ENCODE measurements at places on chromosomes 11 and 22.

DNA sequence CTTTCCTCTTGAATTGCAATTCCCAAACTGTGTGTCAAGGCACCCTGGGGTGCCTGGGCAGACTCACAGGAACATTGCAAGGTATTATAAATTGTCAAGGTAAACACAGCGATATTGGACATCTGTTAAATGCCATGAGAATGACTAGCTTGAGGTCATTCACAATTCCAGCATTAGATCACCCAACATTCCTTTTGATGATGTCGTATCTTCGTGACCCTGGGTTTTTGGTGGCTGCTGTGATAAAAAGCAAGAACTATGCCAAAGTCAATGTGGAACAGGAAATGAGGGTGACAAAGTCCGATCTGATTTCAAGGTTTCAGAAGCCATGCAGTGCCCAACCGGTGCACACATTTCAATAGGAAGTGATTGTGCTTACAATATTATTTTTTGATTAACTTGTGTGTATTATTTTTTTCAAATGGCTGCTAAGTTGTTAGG lies 458.4 kb downstream of the MIAT start:
- DNase-seq: peak; percentile 93
- no peaks in the 10 kb centered on the region for H3K4me1 ChIP-seq
- no peak overlapping the region for H3K27ac ChIP-seq
- no peaks in the 10 kb centered on the region for H3K27me3 ChIP-seq
- H3K36me3 ChIP-seq: no peaks in the 10 kb centered on the region

DNA sequence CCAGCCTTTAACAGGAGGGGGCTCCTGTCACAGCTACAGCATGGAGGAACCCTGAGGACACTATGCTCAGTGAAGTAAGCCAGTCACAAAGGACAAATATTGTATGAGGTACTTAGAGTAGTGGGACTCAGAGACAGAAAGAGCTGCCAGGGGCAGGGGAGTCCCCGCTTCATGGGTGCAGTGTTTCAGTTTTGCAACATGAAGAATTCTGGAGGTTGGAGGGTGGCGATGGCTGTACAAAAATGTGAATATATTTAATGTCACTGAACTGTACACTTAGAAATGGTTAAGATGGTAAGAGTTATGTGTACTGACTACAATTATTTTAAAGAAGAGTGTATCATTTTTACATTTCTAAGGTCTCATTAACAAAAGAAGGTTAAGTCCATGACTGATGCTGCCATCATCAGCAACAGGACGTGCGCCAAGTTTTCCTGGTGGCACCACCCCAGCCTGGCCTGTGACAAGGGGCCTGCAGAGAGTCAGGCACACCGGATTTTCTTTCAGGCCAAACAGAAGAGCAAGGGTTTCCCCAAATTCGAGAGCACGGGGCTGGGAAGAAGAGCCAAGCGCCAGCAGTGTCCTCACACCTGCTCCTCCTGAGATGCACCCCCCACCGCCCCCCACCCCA lies 22.1 kb downstream of the YPEL1 start:
- H3K36me3 ChIP-seq: no peaks in the 10 kb centered on the region
- no peak for DNase-seq
- H3K4me1 ChIP-seq: no peaks in the 10 kb centered on the region
- H3K4me3 ChIP-seq: no peak overlapping the region
- H3K27ac ChIP-seq: no peak overlapping the region

DNA sequence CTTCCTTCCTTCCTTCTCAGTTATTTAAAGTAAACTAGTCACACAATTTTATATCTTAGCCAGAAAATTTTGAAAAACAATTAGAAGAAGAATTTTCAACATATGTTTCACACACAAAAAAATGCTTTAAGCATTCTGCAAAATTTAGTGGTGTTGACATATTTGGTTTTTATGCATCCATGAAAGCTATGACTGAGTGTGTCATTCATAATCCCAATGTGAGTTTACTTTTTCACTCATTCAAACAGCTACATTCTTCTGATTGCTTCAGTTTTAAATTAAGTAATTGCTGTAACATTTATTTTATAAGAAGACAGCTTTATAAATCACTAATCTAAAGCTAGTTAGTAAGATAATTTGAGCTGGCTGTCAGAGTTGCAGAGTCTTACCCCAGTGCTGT lies 453.5 kb downstream of the LRRC4C start:
- no peaks in the 10 kb centered on the region for H3K4me1 ChIP-seq
- no peaks in the 10 kb centered on the region for H3K27me3 ChIP-seq
- no peaks in the 10 kb centered on the region for H3K36me3 ChIP-seq
- no peak for DNase-seq

DNA sequence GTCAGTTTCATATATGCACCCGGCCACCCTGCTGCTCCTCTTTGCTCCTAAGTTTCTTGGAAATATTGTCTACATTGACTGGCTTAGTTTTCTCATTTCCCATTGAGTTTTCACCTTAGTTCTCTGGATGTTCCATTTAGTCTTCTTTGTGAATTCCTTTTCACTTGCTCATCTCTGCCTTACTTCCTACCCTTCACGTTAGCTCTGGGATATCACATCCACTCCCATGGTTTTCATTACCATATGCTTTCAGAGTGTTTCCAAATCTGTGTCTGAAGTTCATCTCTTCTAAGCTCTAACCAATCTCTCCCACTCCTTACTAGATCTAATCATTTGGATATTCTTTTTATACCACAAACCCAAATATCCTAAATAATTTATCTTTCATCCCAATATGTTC lies 226.4 kb downstream of the FAM76B start:
- no peaks in the 10 kb centered on the region for H3K36me3 ChIP-seq
- DNase-seq: peak; percentile 22
- no peak overlapping the region for H3K4me3 ChIP-seq
- peaks cover 2% of the 10 kb centered on the region for H3K27me3 ChIP-seq
- no peaks in the 10 kb centered on the region for H3K4me1 ChIP-seq

- no peaks in the 10 kb centered on the region for H3K36me3 ChIP-seq
- H3K27ac ChIP-seq: no peak overlapping the region
- DNase-seq: no peak
Measured at GRCh38 chr22:28064920-28065319, 145.9 kb upstream of the PITPNB start.

- H3K36me3 ChIP-seq: no peaks in the 10 kb centered on the region
- no peak overlapping the region for H3K4me3 ChIP-seq
- H3K4me1 ChIP-seq: peaks cover 15% of the 10 kb centered on the region
- no peak for DNase-seq
- H3K27me3 ChIP-seq: no peaks in the 10 kb centered on the region
Measured at GRCh38 chr11:16856022-16856471, 117.6 kb downstream of the C11orf58 start.

- H3K36me3 ChIP-seq: no peaks in the 10 kb centered on the region
- no peak overlapping the region for H3K4me3 ChIP-seq
- no peak for DNase-seq
- no peaks in the 10 kb centered on the region for H3K4me1 ChIP-seq
- H3K27me3 ChIP-seq: no peaks in the 10 kb centered on the region
- H3K27ac ChIP-seq: no peak overlapping the region
Measured at GRCh38 chr11:12464303-12464702, 86.9 kb downstream of the PARVA start.

DNA sequence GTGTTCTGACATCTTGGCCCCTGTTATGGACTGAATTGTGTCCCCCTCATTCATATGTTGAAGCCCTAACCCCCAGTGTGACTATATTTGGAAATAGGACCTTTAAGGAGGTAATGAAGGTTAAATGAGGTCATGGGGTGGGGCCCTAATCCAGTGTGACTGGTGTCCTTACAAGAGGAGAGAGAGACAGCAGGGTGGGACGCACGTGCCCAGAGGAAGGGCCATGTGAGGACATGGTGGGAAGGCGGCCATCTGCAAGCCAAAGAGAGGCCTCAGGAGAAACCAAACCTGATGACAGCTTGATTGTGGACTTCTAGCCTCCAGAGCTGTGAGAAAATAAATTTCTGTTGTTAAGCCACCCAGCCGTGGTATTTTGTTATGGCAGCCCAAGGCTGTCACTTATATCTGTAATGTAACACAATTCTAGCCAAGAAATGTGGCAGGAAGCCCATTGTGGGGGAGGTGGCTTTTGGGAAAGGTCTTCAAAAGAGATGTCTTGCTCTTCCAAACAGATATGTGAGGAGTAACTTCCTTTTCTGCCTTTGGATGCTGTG lies 23.7 kb downstream of the SLC22A6 start:
- no peaks in the 10 kb centered on the region for H3K27me3 ChIP-seq
- H3K4me1 ChIP-seq: no peaks in the 10 kb centered on the region
- H3K36me3 ChIP-seq: no peaks in the 10 kb centered on the region
- H3K4me3 ChIP-seq: no peak overlapping the region
- no peak for DNase-seq

DNA sequence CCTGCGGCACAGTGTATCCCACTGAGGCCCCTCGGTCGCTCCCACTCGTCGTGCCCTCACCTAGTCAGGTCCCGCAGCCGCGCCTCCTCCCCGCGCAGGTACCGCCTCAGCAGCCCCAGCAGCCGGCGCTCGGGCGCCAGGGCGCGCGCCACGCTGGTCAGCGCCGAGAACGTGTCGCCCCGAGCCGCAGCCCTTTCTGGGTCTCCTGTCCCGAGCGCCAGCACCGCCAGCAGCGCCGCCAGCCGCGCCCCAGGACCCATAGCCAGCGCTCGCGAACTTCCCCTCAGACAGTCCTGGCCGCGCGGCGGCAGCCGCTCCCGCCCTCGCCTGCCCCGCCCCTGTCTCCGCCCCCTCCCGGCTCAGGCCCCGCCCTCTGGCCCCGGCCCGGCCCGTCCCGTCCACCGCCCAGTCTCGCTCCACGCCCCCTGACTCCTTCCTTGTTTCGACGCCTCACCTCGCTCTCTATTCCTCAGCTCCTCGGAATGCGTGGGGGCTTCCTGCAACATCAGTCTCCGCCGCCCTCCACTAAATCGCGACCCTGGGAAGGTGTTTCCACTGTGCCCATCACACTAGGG lies at the start of gene P4HA3:
P4HA3 (minus strand) TSS at position 289 of the 575 bp plus-strand sequence; CDS start at position 260, 29 bp downstream.
- DNase-seq: peak; percentile 79
- H3K4me3 ChIP-seq: no peak within 1 kb of the TSS
- peaks cover 3% of the 10 kb centered on the region for H3K27me3 ChIP-seq
- no peaks in the 10 kb centered on the region for H3K36me3 ChIP-seq
- no peak within 1 kb of the TSS for H3K27ac ChIP-seq

- DNase-seq: no peak
- H3K36me3 ChIP-seq: no peaks in the 10 kb centered on the region
- no peak overlapping the region for H3K27ac ChIP-seq
- no peak overlapping the region for H3K4me3 ChIP-seq
- no peaks in the 10 kb centered on the region for H3K27me3 ChIP-seq
Measured at GRCh38 chr11:115408036-115408921, 95.9 kb downstream of the CADM1 start.

DNA sequence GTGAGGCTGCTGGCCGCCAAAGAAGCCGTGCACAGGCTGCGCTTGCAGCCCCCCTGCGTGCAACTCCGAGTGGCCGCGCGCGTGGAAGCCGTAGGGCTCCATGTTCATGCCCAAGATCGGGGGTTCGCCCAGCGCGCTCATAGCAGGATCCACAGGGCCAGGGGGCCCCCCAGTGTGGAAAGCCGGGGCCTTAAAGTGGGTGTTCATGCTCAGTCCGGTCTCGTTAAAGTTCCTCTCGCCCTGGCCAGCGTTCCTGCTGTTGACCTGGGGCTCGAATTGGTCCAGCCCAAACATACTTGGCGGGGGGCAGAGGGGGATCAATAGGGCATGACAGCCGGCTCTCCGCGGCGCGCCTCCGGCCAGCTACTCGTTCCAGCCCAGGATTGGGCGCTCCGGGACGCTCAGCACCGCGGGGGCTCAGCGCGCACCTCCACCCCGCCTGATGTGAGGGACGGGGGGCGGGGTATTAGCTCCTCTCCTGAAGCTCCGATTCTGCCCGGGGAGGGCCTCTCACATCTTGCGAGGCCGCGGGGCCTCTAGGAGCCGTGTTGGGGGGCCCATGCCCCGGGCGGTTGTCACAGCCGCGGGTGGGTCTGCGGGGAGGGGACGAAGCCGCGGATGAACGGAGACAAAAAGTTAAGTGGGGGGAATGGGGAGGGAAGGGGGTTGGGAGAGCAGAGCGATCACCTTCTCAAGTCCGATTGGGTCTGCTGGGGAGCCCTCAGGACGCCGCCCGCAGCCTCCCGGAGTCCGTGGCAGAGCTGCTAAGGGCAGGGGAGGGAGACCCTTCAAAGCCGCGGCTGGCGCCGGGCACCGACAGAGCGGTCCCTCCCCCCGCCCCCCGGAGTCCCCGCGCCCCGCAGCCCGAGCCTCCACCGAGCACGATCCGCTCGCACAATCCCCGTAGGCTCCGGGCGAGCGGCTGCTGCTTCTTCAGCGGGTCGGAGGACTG lies 1.0 kb downstream of the MN1 start:
- H3K4me1 ChIP-seq: peaks cover 7% of the 10 kb centered on the region
- no peaks in the 10 kb centered on the region for H3K36me3 ChIP-seq
- no peak overlapping the region for H3K27ac ChIP-seq
- H3K27me3 ChIP-seq: peaks cover 45% of the 10 kb centered on the region
- DNase-seq: no peak

DNA sequence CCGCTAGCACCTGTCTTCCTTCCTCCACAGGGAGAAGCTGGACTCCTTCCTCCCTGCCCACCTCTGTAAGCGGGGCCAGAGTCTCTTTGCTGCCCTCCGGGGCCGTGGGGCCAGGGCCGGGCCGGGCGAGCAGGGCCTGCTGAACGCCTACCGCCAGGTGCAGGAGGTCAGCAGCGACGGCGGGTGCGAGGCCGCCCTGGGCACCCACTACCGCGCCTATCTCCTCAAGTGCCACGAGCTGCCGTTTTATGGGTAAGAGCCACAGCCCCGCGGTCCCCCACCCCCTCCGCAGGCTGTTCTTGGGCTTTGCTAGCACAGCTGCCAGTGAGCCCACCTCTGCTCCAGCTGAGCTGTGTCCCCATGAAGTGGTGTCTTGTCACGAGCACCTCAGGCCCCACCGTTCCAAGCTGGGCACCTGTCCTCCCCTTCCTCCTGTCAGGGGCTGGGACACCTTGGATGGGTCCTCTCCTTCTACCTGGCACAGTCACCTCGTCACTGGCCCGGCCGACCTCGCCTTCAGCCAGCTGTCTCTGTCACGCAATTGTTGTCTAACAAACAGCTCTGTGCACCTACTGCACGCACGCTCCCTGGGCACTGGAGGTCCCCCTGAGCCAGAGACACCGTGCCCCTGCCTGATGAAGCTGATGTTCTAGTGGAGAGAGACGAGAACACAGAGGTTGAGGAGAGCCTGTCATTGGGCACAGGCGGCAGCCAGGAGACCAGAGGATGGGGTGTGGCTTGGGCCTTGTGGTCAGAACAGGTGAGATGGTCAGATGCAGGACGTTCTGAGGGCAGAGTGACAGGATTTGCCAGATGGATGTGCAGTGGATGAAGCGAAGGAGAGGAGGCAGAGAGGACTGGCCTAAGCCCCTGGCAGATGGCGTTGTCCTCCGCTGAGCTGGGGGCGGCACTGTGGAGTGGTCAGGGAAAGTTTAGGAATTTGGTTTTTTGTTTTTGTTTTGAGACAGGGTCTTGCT lies 10.6 kb downstream of the FRMD8 start:
- peaks cover 9% of the 10 kb centered on the region for H3K36me3 ChIP-seq
- H3K4me3 ChIP-seq: no peak overlapping the region
- no peak for DNase-seq

DNA sequence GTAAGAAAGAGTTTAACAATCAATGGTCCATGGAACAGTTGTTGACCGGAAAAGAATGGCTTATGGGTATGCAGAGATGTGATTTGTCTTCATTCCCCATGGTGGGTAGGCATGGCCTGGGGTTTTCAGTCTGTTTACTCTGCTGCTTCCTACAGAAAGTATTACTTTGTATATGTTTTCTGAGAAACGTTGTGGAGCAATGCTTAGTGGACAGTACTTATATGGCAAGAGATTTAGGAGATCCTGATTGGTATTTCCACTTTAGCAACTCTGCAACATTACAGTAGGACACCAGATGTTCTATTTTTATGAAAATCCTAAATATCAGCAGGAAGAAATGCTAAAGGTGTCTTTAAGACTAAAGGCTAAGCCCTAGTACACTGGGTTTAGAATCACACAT lies 309.1 kb downstream of the AASDHPPT start:
- H3K4me1 ChIP-seq: no peaks in the 10 kb centered on the region
- H3K27me3 ChIP-seq: no peaks in the 10 kb centered on the region
- no peak overlapping the region for H3K4me3 ChIP-seq
